ENCODE measurements at places on chromosomes 16 and 17.

DNA sequence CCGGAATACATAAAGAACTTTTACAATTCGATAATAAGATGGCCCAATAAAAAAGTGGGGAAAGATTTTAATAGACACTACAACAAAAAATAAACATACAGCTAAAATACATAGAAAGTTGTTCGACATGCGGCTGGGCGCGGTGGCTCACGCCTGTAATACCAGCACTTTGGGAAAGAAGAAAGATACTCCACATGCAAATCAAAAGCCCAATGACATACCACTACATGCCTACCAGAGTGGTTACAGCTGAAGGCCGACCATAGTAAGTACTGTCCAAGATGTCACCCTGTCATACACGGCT lies 9.3 kb downstream of the PRCD start:
- DNase-seq: no peak

GRCh38 chr16:83723244-83723643 lies 84.5 kb upstream of the HSBP1 start:
- DNase-seq: no peak

DNA sequence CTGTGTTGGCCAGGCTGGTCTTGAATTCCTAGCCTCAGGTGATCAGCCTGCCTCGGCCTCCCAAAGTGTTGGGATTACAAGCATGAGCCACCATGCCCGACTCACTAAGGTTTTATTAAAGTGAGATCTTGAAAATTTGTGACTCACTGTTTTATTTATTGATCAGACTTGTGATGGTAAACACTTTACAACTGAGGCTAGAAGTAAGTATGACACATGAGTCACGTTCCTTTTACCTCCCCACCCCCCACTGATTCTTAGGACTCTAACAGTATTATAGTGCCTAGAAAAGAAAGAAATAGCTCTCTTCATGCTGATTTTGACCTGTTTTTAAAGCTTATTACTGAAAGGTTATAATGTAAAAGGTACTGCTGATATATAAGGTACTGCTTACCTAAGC lies 160.6 kb downstream of the TANC2 start:
- no peak for DNase-seq

DNA sequence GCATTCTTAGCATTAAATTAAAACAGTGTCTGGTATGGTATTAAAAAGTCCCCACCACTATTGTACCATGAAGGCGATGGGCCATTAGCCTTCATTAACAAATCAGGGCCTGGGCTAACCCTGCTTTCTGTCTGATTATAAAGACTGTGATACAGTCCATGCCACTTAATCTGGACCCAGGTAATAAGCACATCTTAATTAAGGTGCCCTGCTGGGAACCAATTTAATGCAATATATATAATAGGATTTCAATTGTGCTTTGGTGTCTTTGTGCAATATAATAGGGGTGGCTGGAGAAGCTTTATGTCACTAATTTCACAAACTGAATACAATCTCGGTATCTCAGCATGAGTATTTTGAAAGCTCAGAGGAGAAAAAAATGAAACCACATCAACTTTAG lies 64.4 kb upstream of the CDH8 start:
- no peak for DNase-seq

Measured in left renal cortex interstitium (tissue), 4 donors.